ENCODE measurements at places on chromosomes 16 and 17.

- no peak for DNase-seq
Observed at GRCh38 chr17:55660178-55660886, 62.3 kb downstream of the TMEM100 start.

DNA sequence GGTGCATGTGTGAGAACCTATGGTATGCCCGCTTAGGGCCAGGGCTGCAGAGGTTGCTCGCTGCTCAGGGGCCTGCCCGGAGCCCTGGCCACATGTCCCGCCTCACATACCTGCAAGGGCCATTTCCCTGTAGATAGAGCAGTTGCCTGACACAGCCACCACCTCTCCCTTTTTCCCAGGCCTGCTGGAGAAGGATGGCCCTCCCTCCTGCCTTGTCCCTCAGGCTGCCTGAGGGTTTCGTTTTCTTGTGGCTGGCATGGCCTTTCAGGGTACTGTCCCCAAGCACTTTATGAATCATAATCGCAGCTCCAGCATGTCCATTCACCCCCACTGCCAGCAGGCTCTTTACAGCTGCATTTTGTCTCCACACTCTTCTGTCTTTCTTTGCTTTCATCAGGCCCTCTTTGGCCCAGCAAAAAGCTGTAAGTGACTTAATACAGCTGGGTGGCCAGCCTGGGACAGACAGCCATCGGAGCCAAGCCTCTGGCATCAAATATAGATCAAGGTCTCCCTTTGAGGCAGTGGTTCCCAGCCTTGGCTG lies 65.7 kb downstream of the MPRIP start:
- DNase-seq = no peak

GRCh38 chr16:8172551-8172950 lies 417.8 kb downstream of the TMEM114 start:
- DNase-seq = no peak

GRCh38 chr16:30786115-30786935 lies 680 bp downstream of the ZNF629 start:
- DNase-seq = no peak

- DNase-seq = no peak
Observed at GRCh38 chr17:15031975-15032374, 233.2 kb downstream of the PMP22 start.

DNA sequence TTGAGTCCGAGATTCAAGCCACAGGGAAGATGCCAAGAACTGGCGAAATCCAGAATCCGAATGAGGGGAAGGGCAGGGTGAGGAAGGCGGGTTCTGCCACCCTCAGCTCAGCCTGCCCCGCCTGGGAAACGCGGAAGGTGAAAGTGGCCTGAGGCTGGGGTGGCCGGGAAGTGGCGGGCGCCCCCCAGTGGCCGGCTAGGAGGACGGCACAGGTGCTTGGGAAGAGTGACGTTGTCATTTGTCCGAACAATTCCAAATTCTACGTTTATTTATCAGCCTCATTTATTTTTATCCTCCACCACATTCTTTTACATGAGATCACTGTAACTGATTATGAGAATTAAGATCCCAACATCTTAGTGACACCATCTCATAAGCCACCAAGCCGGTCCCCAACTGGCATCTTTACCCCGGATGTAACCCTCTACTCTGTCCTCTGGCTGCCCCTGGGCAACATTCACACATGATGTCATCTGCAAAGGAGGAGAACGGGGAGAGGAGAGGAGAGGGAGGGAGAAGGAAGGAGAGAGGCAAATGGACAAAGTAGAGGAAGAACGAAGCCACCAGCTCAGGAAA lies 21.3 kb downstream of the SRCIN1 start:
- peak; percentile 46 for DNase-seq

DNA sequence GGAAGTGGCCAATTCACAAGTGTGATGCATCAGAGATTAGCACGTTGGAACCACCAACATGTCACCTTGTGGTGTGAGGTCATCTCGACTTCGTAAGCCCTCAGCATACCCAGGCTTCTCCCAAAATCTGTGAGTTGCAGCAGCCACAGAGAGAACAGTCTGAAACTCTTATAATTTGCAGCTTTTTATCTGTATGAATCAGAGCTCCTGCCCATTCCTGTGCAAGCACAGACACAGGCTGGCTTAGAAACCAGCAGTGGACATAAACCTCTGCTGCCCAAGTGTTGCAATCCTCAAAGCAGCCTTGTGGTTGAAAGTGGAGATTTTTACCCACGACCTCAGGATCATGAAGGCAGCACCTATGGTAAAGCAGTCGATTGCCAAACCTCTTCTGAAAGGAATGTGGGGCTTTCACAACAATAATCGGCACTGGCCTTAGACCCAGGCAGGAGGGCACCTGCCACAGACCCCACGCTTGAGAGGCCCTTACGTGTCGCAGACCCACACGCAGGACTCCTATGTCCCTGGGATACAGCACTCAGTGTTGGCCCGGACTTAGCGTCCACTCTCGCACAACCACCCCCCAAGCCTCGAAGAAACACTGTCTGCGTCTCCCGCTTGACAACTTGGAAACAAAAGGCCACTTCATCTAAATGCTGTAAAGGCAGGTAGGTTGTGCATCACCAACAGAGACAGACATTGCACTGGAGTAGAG lies 24.5 kb upstream of the OSGIN1 start:
- no peak for DNase-seq

Data from activated CD4-positive, alpha-beta T cell treated with anti-CD3 and anti-CD28 coated beads for 1 hour (primary cell).